GM23248 (cell line): ENCODE measurements at places on chromosomes 6 and 20.

DNA sequence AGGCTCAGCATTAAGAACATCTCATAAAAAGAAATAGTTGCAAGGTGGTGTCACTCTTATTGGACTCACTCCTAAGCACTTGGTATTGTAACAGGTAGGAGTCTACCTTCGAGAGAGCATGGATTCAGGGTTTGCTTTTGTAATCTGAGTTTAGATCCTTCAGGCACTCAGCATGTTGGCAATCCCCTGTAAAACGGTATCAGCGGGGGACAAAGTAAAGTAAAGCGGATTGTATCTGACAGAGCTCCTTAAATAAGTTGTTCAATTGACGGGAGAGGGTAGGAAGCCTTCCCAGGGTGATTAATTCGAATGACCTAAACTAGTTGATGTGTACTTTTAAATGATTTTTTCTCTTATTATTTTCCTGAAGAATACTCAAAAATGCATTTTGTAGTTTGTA lies 869.8 kb upstream of the EPHA7 start:
- DNase-seq, result no peak

GRCh38 chr20:12687476-12687875 lies 321.3 kb upstream of the SPTLC3 start:
- no peak for DNase-seq

GRCh38 chr6:71419217-71420094 lies 130.8 kb downstream of the OGFRL1 start:
- peak; percentile 35 for DNase-seq

DNA sequence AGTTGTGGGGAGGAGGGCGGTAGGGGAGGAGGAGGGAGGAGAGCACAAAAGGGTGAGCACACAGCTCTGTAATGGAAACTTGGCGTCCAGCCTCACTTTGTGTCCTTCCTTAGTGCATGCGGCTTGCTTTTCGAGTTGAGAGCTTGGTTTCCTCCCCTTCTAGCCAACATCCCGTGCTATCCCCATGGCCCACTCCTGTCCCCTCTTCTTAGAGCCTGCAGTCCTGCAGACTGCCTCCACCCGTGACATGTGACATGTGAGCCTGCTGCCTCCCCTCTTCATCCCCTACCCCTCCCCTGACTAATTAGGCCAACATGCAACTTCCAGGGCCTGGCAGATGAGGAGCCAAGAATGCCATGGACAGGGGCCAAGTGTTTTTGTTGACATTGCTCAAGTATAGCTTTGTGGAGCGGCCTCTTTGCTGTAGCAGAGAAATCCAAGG lies 63.2 kb downstream of the SLC24A3 start:
- DNase-seq, result peak; percentile 13

DNA sequence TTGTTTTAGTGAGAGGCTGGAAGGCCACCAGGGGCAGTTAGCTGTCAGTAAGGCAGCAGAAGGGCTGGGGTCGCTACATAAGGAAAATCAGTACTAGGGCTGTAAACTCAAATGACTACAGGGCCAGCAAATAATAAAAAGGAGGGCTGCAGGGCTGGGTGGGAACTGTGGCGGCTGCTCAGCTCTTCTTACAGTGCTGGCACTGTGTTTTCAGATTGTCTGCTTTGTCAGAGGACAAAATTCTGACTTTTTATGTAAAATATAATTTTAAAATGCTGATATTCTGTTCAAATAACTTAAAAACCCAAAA lies 23.2 kb downstream of the HLA-A start:
- DNase-seq, result peak; percentile 33
